Skeletal muscle tissue (tissue), 5 donors: ENCODE measurements at places on chromosomes 11 and 22. TPM values are rescaled to one million over a fixed set of nuclear protein-coding genes. Genes with fewer than 3 reads are reported as not detected.

Gene XKR3
- total RNA-seq, result not detected

Gene MUC15
- not detected for total RNA-seq

Gene EXPH5
- 0.52 TPM for total RNA-seq

Gene TIMM10
- total RNA-seq, result 64.2 TPM

Gene OR8D1
- total RNA-seq, result under 0.01 TPM

Gene ABCG4
- total RNA-seq, result under 0.01 TPM

Gene OR52W1
- not detected for total RNA-seq
